Foreskin fibroblast (primary cell): ENCODE measurements at places on chromosomes 12 and 14.

GRCh38 chr14:25833341-25834126 is 764.3 kb downstream of the NOVA1 start:
- no peak for DNase-seq

DNA sequence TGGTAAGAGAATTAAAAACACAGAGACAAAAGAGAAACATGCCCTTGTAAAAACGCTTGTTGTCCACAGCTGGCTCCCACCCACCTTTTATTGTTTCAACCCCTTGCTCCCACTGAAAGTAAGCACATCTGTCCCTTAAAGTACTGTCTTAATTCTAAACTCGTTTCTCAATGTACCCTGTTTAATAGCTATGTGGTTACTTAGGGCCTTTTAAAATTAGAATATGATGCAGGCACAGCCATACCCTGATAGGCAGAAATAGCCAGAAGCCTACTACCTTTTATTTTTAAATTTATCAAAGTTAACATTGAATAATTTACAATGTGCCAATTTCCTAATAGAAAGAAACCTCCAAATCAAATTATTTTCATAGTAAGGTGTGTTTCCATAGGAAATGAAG is 4.0 kb upstream of the MGAT4C start:
- no peak for DNase-seq

DNA sequence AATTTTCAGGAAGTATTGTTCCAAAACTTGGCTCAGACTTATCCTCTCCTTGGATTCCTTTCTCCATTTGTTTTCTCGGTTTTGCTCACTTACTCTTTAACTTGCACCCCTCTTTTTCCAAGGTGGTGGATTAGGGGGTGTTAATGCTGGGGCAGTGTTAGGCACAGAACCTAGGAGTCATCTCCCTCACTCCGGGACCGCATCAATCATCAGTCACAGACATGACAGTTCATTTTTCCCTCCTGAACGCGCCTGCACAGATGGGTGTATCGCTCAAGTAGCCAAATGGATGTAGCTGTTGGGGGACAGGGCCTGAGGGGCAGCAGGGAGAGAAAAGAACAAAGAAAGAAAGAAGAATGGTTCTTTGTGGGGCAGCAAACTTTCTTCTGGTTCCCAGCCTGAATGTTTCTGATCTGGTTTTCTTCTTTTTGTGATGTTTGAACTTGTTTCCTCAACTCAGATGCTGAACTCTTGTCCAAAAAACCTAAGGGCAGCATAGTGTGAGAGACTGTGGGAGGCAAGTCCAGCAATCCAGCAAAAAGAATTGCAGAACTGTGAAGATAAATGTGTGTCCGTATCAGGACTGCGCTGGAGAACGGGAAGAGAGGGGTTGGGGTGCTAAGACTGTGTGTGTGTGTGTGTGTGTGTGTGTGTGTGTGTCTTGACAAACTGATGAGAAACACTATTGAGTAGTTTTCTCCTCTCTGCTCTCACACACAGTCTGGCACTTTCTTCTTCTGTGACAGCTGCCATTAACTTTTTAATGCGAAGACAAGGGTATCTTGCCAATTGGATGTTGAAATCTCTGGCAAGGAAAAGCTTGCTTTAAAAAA is 131.1 kb downstream of the FBXL14 start:
- DNase-seq = no peak

DNA sequence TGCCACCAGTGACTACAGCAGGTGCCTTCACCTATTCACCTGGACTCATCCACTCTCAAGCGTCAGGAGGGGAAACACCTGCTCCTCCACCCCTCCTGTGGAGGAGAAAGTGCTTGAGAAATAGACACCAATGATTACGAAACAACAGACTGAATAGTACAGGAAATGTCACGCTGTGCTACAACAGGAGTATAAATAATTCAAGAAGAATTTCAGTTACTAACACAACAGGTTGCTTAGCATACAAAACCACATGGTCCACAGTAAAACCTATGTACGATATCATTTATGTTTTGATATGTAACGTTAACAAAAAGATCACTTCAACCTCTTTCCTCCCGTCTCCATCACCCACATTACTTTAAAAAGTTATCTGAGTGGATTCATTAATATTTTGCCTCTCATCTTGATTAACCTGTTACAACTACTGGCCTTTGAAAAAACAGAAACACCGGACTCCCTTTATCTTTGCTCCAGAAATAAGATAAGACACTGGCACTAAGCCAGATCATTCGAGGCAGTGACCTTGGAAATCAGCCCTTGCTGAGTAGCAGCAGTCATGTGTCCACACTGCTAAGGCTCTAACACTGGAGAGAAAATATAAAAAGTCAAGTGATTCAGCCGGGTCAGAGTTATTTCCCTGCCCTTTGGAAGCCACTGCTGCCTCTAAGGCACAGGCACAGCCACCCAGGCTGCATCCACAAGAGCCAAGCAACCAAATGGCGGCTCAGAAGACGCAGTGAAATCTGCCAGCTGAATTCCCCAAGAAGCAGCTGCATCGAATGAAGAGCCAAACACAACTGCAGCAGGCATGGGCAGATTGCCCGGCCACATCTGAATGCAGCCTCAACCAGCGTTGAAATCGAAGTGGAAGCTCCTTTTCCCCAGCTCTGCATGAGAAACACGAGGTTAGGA is 40.9 kb downstream of the NT5DC3 start:
- DNase-seq = peak; percentile 61

DNA sequence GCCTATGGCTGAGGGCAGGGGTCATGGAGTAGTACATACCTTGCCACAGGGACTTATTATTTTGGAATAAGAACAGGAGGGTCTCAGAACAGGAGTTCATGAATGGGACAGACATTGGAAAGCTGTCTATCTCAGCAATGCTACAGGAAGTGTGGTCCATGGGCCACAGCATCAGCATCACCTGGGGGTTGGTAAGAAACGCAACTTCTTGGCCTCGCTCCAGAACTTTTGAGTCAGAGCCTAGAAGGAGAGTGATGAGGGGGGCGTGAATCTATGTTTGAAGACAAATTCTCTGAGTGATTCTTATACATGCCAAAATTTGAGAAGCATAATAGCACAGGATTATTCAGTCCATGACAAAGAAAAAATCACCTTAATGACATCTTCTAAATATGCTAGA is 156.6 kb downstream of the RPAP3 start:
- no peak for DNase-seq

DNA sequence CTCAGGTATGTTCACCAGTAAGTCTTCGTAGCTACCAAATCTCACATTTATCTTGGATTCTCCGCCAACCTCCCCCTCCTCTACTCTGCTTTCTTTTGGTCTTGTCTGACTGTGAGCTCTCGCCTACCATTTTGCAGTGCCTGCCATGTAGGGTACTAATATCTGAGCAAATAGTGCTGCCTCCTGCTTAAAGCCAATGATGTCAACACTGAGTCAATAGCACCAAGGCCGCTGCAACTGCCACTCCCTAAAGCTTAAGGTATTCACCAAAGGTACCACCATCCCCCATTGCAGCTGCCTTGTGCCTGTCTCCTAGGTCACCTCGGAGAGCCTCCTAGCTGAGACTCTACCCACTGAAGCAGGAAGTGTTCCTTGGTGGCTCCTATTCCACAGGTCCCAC is 114.8 kb upstream of the FUT8 start:
- no peak for DNase-seq
